ENCODE measurements at places on chromosomes 13 and 19. TPM values are rescaled to one million over a fixed set of nuclear protein-coding genes. Genes with fewer than 3 reads are reported as not detected.

Gene ATP8B3
- 2.8 TPM for polyA plus RNA-seq

DNA sequence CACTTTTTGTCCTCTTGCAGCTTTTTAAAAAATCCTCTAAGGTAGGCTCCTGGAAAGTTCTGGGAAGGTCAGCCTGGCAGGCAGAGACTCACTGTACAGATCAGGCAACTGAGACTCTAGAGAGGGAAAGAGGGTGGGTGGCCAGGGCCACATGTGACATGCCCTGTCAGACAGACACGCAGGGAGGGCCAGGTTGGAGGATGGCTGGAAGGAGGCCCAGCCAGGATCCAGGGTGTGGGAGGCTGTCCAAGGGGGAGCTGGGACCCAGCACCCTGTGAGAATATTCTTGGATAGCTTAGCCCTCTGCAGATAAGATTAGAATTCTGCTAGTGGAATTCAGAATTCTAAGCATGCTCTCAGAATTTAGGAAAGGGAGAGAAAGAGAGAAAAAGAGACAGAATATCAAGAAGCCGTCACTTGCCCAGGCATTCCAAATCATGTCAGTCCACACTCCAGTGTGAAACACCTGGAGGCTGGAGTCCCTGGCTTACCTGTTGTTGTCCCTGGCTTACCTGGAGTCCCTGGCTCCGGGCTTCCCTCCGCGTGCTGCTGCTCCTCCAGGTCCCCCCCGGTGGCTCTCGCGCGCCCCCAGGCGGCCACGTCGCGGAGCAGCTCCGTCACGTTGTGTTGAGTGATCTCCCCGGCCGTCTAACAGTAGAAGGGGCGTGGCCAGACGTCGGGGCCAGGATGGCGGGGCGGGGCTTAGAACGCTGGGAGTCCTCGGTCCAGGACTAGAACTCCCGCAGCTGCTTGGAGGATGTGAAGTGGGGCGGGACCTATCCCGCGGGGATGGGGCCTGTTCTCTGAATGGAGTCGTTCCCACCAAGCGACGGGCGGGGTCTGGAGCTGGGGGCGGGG lies 2.8 kb upstream of the TNNI3 start:
- no peak for DNase-seq

GRCh38 chr19:39301021-39301420 lies 4.8 kb downstream of the IFNL1 start:
- DNase-seq, result no peak

- no peak for DNase-seq
Measured at GRCh38 chr19:18290302-18291018, 9.0 kb upstream of the JUND start.

DNA sequence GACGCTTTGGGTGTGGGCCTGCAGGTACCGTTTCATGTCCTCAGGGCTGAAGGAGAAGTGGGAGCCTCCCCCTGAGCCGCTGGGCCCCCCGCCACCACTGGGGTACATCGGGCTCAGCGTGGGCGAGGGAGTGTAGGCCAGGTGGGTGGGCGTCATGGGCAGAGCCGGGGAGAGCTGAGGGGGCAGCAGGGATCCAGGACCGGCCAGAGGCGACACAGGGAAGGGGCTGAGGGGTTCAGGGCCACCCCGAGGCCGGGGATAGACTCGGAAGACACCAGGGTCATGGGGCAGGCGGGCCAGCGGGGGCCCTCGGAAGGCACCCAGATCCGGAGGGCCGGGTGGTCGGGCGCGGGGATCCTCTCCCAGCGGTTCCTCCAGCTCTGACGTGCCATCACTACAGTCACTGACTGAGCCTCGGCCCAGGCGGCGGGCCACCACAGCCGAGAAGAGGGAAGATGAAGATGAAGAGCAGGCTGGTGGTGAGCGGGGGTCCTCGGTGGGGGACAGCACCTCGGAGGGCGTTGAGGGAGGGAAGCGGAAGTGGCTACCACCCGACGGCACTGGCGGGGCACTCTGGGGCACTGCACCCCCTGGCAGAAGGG lies 5.7 kb downstream of the ERF start:
- no peak for DNase-seq

DNA sequence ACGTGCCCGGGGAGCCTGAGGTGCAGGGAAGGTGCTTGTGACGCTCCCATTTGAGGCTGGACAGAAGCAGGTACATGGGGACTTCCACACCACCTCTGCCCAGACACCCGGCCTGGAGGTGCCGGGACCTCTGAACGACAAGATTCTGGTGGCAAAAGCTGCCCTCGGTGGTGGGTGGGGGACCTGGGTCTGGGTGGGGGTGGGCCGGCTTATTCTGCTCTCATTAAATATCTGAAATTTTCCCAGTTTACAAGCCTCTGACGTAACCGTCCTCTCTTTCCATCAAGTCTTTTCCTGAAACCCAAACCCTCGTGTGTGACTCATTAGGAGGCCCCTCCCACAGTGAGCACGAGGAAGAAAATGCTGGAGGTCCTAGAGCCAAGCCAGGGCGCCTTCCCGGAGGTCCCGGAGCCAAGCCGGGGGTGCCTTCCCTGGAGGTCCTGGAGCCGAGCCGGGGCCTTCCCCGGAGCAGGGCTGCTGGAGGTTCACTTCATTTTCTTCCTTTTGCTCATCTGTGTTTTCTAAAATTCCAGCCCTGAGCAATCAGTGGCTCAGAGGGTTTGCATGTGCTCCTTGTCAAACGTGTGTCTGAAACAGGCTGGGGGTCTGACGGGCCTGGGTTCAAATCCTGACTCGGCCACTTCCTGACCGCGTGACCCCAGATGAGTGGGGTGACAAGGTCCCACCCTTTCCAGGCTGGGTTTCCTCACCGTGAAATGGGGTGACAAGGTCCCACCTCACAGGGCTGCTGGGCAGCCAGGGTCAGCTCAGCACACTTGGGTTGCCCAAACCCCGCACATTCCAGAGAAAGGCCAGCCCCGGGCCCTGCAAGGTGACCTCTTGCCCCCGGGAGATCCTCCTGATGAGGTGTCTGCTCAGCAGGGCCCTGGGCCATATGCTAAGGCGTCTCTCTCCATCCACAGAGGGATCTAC lies 10.0 kb downstream of the CFD start:
- DNase-seq, result no peak

Gene LILRB3
- polyA plus RNA-seq, result not detected

GRCh38 chr19:29259153-29259552 lies 46.2 kb upstream of the UQCRFS1 start:
- DNase-seq, result no peak

Gene OR10H2
- not detected for polyA plus RNA-seq

Gene CEACAM7
- not detected for polyA plus RNA-seq

Gene CYP2F1
- polyA plus RNA-seq, result not detected

DNA sequence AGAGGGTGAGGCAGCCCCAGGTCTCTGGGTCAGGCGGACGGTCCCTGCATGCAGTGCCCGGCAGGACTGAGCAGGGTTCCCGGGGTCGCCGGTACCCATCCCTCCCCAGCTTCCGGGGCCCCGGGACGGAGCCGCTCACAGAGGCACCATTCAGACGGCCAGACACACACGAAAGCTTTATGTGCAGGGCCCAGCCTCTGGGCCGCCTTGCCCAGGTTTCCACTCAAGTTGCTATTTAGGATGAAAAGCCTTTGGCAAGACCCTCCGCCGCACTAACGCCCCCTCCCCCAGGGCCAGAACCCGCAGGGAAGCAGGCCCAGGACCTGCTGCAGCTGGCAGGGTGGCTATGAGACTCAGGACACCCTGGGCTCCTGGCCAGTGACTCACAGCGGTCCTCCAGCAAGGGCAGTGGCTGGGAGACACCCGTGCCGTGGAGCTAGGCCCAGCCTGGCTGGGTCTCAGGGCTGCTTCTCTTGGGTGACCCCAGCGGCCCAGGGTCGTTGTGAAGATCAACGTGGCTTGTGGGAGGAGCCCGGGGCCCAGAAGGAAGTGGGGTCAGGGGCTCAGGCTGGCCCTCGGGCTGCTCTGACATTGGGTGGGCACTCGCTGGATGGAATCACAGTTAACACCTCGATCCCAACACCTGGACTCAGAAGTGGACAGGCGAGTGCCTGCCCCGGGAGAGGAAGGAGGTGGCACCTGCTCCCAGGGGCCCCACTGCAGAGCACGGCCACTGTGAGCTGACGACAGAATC lies 4.8 kb downstream of the C19orf25 start:
- no peak for DNase-seq

Gene DUXA
- not detected for polyA plus RNA-seq

- DNase-seq, result no peak
Measured at GRCh38 chr13:113656831-113657671, 947 bp downstream of the ATP4B start.

Gene PSG6
- polyA plus RNA-seq, result 0.40 TPM

Gene PDE4C
- polyA plus RNA-seq, result 0.03 TPM

Gene PABPC3
- polyA plus RNA-seq, result 0.13 TPM

Gene RNF113B
- not detected for polyA plus RNA-seq

Gene ZFP14
- 0.96 TPM for polyA plus RNA-seq

DNA sequence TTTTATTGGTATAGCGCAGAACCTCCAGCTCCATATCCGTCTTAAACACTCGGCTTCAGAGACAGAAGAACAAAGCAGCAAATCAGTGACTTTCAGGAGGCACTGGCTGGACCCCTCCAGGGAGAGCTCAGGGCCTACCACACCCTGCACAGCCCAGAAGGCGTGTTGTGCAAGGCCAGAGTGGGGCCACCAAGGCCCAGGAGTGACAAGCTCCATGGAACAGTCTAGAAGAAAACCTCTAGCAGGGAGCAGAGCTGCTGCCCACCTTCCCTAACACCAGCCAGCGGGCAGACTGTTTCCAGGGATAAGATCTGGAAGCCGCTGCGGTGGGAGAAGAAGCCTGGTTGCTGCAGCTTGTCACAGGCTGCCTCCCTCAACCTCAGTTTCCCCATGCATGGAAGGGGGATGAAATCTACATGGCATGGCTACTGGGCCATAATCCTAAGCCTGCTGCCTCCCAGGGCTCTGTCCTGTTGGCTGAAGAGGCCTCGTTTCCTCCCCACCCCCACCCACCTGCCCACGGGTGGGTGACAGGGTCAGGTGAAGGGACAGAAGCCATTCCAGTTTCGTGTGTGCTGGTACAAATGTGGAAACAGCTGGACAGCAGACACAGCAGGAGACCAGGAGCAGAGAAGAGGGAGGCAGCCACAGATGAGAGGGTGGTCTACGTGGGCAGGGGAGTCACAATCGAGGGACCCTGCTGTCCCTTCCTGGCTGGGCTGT lies 57.4 kb downstream of the PEPD start:
- DNase-seq, result no peak

DNA sequence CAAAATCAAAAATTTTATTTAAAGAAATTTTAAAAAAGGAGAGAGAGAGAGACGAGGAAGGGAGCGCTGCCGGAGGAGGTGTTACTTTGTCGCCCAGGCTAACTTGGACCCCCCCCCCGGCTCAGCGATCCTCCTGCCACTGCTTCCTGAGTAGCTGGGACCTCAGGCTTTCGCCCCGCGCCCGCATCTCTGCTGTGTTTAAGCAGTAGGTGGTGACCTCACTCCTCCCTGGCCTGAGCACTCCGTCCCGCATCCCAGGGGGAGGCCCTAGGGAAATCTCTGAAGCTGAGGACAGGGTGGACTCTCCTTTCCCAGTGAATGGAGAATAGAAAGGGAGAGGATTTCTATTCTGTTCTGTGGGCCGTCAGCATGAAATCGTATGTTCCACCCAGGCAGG lies 485 bp upstream of the ZNF845 start:
- DNase-seq, result no peak

Gene TSHZ3
- 2.2 TPM for polyA plus RNA-seq

GRCh38 chr13:38213314-38213713 lies 136.3 kb upstream of the UFM1 start:
- DNase-seq, result no peak

DNA sequence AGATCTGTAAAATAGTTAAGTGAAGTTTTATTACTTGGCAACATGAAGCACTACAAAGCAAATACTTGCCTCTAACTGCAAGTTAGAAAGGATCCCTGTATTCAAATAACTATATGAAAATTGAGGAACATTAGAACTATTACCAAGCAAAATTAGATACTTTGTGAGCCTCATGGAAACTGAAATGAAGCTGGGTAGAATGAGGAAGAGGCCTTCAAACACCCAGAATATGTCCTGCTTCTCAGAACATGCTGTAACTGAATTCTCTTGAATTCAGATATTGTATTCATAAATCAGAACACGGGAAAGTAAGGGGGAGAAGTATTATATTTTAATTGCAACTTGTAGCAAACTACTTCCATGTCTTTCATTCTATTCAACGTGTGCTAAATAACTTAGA lies 947.9 kb downstream of the PCDH17 start:
- DNase-seq, result no peak

DNA sequence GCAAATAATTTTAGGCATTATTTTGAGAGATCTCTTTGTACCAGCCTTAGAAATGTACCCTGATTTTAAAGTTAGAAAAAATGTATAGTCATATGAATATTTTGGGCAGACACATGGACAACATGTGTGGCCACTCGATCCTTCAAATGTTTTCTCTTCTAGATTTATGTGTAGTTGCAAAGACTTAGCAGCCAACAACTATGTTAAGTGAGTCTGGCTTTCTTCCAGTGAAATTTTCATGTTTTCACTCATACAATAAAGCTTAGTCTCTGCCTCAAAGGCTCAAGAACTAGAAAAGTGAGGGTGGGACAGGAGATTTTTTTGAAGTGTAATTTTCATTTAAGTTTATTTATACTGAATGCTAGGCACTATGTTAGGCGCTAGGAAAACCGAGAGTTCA lies 207.7 kb upstream of the DACH1 start:
- no peak for DNase-seq
